Activated CD8-positive, alpha-beta memory T cell treated with anti-CD3 and anti-CD28 coated beads for 4 hours (primary cell): ENCODE measurements at places on chromosomes 13 and 19.

GRCh38 chr13:22735011-22735995, 445.5 kb upstream of the SGCG start:
- no peak for DNase-seq

GRCh38 chr13:53254500-53254899, 225.9 kb downstream of the OLFM4 start:
- no peak for DNase-seq

DNA sequence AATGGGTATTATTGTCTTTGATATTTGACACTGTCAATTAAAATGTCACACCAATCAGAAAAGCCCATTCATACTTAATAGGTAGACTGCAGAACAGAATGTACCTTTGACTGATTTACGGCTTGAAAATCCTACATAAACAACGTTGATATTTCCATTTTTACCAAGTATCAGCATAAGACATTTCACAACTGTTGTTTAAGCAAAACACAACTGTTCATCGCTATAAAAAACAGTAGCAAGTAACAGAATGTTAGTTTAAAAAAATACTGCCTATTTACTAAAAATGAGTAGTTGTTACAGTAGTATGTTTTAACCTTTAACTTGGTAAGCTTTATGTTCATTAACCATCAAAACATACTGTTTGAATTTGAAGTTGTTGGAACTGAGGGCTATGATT, 1096.6 kb downstream of the PCDH17 start:
- no peak for DNase-seq

- no peak for DNase-seq
These were observed 8.6 kb downstream of the CYTH2 start for GRCh38 chr19:48477698-48478338.

GRCh38 chr19:30631033-30631370, 258.8 kb downstream of the ZNF536 start:
- no peak for DNase-seq

- DNase-seq, result no peak
These were observed 4.9 kb downstream of the FXYD3 start for GRCh38 chr19:35120492-35120891.

GRCh38 chr19:52214241-52214640, 24.4 kb downstream of the PPP2R1A start:
- no peak for DNase-seq

DNA sequence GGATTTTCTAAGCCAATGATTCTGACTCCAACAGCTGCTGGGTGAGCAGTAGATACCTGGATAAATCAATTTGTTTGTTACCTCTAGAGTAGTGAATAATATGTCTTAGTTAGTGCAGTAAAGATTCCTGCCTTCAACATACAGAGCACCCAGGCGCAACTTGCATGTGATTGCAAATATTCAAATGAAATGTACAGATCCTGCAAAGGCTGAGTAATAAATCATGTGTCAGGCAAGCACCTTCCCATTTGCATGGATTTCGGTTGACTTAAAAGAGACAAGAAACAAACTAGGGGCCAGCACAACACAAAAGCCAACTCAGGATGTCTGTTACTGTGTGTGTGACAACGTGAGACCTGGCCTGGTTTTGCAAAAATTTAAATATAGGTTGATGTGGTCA, 79.7 kb downstream of the TNFSF11 start:
- no peak for DNase-seq

GRCh38 chr13:78742659-78743058, 83.7 kb upstream of the OBI1 start:
- no peak for DNase-seq

DNA sequence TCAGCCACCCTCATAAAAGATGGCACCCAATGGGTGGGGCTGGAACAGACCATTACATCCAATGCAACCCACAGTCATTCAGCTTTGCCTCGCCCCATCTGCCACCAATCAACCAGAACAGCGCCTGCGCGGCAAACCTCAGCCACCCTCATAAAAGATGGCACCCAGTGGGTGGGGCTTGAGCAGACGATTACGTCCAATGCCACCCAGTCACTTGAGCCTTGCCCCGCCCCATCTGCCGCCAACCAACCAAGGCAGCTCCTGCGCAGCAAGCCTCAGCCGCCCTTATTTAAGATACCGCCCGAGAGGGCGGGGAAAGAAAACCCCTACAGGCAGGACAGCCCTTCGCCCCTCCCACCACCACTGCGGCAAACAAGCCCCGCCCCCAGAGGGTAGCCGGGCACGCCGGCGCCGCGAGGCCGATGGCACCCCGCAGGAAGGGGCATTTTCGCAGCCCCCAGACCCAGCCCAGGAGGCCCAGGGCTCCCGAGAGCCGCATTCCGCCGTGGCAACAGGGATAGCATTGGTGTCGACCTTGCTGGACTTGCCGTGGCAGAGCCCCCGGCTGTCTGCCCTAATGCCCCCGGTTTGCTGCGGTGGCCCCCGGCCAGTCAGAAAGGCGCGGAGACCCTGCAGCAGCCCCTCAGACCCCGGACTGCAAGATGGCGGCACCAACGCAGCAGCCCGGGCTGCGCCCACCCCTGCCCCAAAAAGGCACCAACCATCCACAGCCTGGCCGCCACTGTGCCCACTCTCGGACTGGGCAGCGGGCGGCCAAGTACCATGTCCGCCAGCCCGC, 675 bp downstream of the PEG3 start:
- DNase-seq, result no peak
